Forelimb muscle (tissue), 1 donor: ENCODE measurements at places on chromosomes 3 and 15. TPM values are rescaled to one million over a fixed set of nuclear protein-coding genes. Genes with fewer than 3 reads are reported as not detected.

DNA sequence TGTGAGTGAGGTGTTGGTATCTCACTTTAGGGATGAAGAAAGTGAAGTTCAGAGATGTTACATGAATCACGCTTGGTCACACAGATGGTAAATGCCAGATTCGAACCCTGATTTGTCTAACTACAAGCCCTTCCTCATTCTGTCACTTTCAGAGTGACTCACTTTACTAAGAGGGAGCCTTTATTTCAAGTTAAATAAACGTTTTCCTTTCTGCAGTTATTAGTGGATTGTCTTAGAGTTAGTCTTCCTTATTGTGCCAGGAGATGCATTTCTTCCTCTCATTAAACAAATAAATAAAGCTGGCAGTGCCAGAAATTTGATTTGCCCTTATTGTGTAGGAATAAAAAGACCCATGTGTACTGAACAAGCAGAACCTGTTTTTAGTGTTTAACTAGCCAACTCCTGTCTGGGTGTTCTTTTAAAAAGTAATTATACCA, 162.5 kb downstream of the AKAP13 start:
- no peak for DNase-seq

DNA sequence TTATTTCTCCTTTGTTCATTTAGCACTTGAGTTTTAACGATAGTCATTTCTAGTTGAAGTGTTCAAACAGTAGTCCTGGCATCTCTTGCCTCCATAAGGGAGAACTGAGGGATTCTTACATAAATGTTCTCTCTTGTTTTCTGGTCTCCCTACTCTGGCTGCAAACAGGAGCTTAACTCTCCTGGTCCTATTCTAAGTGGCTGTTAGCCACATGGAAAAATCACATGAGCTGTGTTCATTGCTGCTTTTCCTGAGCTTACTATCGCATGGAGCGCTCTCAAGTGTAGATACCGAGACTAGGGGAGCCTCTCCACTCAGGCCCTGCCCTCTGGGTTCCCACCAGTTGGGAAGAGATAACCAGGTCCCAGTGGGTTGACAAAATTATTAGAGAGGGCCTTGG, 403.1 kb upstream of the TPM1 start:
- no peak for DNase-seq

- no peak for DNase-seq
Observed at GRCh38 chr3:70277304-70277703, 35.1 kb downstream of the MDFIC2 start.

SAXO2 gene
- 2.2 TPM for polyA plus RNA-seq

GRCh38 chr3:136852180-136852579, 9.8 kb upstream of the NCK1 start:
- no peak for DNase-seq

- DNase-seq: no peak
Observed at GRCh38 chr3:122927726-122928125, 99.8 kb downstream of the SEMA5B start.

DNA sequence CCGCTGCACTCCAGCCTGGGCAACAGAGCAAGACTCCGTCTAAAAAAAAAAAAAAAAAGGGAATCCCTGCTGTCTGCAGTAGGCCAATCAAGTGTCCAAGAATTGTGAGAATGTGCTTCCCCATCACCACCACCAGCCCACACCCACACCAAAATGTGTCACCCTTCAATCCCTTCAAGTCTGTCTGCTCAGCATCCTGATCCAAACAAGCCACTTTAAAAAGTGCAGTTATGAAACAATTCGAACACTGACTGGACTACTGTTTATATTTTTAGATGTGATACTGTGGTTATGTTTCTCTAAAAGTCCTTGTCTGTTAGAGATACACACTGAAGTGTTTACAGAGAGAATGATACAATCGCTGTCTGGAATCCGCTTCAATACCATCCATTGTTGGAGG, 78.1 kb upstream of the CGNL1 start:
- DNase-seq: no peak

DNA sequence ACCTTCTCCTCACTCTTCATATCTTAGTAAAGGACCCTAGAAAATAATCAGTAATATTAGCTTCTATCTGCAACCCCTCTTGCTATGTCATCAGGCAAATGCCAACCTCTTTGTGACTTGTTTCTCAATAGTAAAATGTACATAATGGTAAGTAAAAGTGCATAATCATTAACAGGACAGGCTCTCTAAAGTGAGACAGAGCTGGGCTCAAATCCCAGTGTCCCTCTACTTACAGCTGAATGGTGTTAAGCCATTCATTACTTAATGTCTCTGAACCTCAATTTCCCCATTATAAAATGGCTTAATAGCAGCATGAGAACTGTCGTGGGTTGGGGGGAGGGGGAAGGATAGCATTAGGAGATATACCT, 62.6 kb upstream of the ATP11B start:
- no peak for DNase-seq
